ENCODE measurements at places on chromosomes 1 and 21. TPM values are rescaled to one million over a fixed set of nuclear protein-coding genes. Genes with fewer than 3 reads are reported as not detected.

DNA sequence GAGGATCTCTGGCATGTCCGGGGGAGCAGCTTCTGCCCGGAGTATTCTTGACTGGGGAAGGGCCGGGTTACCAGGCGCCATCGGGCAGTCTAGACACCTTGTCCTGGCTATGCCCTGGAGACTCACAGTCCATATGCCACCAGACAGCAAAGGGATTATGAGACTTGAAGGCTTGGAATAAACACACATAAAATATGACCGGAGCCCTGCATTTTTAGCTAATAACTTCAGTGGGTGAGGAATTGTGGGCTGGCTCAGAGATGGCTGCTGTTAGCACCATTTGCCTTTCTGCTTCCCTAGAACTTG lies 15.5 kb downstream of the NTPCR start:
- DNase-seq, result no peak

The GABRD gene
- total RNA-seq, result not detected

- DNase-seq, result no peak
Measured at GRCh38 chr1:194024659-194025058, 838.2 kb upstream of the B3GALT2 start.

GRCh38 chr21:17610911-17611310 lies 1.8 kb downstream of the BTG3 start:
- DNase-seq, result no peak

- DNase-seq, result no peak
Measured at GRCh38 chr1:221729771-221730330, 12.0 kb downstream of the DUSP10 start.

The VSIG8 gene
- not detected for total RNA-seq

DNA sequence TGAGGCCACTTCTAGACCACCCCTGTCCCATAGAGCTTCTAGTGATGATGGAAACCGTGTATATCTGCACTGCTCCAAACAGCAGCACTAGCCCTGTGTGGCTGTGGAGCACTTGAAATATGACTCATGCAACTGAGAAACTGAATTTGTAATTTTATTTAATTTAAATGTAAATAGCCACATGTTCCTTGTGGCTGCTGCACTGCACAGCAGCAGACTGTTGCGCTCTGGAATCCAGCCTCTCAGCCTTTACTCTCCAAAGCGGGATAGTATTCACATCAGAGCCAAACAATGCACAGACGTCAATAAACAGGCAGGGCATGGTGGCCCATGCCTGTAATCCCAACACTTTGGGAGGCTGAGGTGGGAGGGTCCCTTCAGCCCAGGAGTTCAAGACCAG lies 12.0 kb downstream of the CAPN2 start:
- no peak for DNase-seq

The NPHP4 gene
- total RNA-seq, result 14.6 TPM

DNA sequence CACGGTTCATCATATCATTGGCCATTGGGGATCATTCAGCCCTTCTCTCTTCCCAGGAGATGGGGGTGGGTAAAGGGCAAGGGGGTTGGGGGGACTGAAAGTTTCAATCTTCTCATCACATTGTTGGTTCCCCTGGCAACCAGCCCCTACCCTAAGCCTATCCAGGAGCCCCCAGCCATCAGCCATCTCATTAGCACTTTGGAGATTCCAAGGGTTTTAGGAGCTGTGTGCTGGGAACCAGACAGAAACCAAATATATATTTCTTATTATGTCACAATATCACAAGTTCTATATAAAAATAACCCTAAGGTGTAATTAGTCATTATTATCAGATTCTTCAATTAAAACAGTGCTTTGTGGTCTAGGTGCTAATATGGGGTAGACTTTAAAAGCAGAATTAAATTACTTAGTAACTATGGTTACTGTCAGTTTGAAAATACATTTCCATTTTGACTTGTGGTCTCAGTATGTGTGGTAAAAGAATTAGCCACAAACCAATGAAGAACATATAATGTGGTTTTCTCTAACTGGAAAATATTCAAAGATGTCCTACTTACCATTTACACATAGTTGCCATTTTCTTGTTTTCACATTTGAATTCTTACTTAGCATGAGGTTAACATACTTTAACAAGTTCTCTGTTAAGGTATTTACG lies 28.1 kb downstream of the IL23R start:
- no peak for DNase-seq

DNA sequence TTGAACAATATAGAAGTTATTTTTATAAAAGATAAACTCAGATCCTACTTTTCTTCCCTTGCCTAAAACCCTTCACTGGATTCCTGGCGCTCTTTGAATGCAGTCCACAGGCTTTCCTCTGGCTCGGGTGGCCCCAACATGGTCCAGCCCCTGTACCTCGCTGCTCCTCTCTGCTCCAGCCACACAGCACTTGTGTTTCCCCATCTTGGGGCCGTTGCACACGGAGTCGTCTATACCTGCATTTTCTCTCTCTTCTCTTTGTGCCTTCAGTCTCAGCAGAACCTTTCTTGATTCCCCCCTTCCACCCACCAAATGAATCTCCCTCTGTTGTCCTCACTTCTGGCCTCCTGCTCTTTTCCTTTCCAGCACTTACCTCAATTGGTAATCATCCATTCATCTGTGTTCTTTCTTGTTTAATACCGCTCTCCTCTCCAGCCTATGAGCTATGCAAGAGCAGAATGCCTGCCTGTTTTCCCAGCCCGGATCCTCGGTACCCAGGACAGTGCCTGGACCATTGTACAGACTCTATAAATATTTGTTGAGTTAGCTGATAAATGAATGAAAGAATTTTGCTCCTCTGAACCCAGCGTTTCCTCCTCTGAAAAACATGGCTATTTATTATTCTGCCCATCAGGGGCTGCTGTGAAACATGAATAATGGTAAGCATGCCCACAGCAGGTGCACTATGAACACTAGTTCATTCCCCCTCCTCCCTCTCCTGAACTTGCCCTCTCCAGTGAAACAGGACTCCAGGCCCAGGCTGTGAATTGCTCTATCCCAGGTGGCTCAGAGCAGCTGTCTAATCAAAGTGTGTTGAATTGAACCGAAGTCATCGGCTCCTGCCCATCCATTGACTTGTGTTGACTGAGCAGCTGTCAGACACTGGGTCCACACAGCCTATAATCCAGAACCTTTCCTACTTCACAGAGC lies 266.9 kb downstream of the PTPRU start:
- DNase-seq, result no peak

GRCh38 chr1:107817935-107818334 lies 147.0 kb downstream of the VAV3 start:
- DNase-seq, result no peak

DNA sequence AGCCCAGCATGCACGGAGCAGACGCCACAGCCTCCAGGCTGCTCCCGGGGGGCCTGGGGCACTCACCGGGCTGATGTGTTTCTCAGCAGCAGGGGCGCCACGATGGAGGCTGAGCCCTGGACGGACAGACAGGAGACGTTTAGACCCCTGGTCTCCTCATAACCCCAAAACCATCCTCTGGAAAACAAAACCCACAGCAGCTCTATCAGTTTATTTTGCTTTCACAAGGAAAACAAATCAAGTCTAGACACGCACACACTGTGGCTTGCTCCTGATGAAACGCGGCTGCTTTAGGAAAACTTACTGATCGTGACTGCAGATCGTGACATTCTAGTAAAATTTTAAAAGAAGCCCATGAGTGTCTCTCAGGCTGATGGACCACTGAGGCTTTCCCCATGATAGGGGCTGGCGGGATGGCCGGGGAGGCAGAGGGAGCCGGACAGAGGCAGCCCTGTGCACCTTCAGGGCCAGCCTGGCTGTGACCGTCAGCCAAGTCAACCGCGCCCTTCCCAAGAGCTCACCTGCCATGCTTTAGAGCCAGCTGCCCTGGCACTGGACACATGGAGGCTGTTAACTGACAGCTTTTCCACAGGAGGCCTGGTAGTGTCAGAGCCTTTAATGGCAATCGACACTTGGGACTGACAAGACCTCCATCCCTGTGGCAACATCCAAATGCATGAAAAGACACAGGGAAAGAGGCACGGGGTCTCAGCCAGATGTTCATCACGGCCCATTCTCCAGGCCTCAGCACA lies 5.2 kb downstream of the POFUT2 start:
- peak; percentile 3 for DNase-seq

GRCh38 chr1:82604524-82604923 lies 803.8 kb downstream of the ADGRL2 start:
- no peak for DNase-seq

The A3GALT2 gene
- not detected for total RNA-seq

DNA sequence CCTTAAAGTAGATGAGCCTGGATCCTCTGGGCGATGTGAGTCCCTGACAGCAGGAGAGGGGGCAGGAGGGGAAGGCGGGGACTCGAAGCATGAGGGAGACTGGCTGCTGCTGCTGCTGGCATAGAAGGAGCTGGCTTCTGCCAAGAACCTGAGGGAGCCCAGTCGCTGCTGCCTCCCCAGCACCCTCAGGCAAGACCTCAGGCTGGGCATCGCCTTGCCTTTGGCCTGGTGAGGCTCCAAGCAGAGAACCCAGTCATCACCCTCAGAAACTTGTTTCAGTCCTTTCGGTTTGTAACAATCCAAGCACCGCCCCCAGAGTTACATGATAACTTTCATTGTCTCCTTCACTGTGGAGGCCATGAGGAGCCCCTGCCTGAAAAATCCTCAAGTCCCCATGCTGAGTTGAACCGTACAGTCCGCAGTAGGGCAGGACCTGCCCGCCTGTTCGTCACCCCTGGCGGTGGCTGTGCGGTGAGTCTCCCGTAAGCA lies 38.8 kb downstream of the POFUT2 start:
- DNase-seq, result no peak

DNA sequence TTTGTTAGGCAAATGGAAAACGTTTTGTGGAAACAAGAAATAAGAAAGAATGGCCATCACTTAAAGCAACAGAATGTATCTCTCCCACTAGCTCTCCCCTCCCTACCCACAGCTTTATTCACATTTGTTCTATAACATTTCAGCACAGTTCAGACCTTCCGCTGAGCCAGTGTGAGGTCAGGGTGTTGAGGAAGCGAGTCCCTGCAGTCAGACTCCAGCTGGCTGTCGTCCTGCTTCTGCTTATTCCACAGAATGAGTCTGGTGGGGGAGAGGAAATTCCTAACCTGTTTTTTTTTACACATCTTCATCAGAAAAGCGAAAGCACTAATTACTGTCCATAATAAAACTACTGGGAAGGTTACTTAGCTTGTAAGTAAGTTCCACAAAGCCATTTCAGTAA lies 39.0 kb downstream of the MRPL39 start:
- DNase-seq, result no peak

The BRDT gene
- not detected for total RNA-seq

- DNase-seq, result no peak
Measured at GRCh38 chr1:33424610-33425009, 6.3 kb downstream of the PHC2 start.

The PRKAA2 gene
- total RNA-seq, result not detected

The SLC30A10 gene
- not detected for total RNA-seq

GRCh38 chr1:94083681-94084080 lies 37.3 kb downstream of the ABCA4 start:
- no peak for DNase-seq

DNA sequence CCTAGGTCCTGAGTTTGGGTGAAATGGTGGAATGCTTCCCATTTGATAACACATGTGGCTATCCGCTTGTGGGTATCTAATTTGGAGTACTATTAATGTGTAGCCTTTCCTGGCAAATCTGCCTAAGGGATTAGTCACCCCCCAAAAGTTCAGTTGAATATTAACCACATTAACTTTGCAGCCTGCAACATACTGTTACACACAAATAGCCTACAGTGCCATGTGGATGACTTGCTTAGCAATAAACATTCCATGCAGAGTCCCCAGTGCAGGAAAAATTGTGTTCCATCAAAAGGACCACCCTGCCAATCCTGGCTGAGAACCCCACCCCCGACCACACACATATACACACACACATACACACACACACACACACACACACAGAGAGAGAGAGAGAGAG lies 303.3 kb upstream of the ESRRG start:
- no peak for DNase-seq

- no peak for DNase-seq
Measured at GRCh38 chr1:9143250-9143649, 14.3 kb upstream of the GPR157 start.

The C1QB gene
- not detected for total RNA-seq

The FNDC10 gene
- 1.5 TPM for total RNA-seq

The MTARC2 gene
- total RNA-seq, result not detected

The MEGF6 gene
- 9.8 TPM for total RNA-seq

DNA sequence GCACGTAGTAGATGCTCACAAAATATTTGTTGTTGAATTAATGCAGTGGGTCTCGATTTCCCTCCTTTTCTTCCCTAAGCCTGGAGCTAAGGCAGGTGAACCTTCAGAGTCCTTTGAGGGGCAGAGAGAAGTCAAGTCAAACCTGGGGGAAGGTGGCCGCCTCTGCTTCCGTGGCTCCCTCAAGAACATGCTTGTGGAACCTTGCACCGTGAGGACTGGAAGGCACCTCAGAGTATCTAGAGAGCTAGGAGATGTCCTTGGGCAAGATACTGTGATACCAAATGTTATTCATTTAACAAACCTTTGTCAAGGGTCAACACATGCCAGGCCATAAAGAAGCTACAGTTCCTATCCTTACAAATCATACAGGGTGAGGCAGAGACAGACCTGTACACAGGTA lies 38.3 kb downstream of the GPA33 start:
- no peak for DNase-seq

- no peak for DNase-seq
Measured at GRCh38 chr21:16634515-16634914, 878.3 kb upstream of the CXADR start.

GRCh38 chr21:15682186-15682895 lies 47.4 kb upstream of the USP25 start:
- DNase-seq, result no peak

The ADAMTSL4 gene
- total RNA-seq, result 1.1 TPM

DNA sequence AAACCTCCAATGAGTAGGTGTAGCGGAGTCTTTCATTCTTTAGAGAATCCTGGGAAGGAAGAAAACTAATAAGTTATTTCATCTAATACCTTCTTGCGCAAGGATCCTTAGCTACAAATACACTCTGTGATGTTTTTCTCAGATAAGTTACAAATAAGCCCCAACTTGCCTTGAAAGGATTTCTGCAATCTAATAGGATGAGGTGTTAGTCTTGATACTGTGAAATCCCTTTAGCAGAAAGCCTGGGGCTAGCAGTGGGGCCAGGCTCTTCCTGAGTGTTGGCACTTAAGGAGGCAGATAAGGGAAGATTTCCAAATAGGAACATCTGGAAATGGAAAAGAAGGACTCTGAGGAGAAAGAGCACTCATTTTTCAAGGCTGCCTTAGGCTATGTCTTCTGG lies 168.0 kb upstream of the DAB1 start:
- no peak for DNase-seq

DNA sequence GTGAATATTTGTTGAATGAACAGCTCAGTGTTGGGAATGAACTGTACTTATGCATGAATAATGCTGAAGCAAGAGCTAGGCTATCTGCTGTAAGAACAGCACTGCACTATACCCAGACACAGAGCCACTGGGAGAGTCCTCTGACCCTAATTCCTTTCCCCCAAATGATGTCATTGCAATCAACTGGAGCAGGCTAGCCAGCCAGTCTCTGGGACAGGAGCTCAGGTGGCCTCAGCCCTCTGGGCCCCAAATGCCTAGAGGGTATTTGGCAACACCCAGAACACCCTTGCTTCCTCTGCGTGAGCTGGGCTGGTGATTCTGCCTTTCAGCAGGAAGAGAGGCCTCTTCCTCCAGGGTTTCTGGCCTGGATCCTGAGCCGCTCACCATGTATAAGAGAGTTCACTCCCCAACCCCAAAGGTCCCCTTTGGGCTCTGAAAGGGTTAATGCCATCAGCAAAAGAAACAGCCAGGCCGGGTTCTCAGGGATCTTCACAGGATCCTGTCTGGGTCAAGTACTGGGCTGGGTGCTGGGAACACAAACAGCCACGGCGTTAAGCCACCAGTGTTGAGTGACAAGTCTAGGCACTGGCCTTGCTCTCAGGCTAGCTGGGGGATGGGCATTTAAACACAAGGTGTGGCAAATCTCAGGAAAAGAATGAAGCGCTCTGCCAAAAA lies 3.7 kb upstream of the PADI4 start:
- DNase-seq, result no peak
